Fibroblast of lung (primary cell): ENCODE measurements at places on chromosomes 1 and 21. TPM values are rescaled to one million over a fixed set of nuclear protein-coding genes. Genes with fewer than 3 reads are reported as not detected.

The DMBX1 gene
- total RNA-seq, result not detected in 2 replicates

The VSIG8 gene
- total RNA-seq, result under 0.01 TPM in 2 replicates

The SMYD2 gene
- 20.3 and 23.3 TPM in 2 replicates for total RNA-seq

The KRTAP21-3 gene
- total RNA-seq, result not detected in 2 replicates

The ACTL8 gene
- total RNA-seq, result not detected in 2 replicates

The FMO2 gene
- 104 and 125 TPM in 2 replicates for total RNA-seq

The CADM3 gene
- total RNA-seq, result 2.1 TPM in 1 of 2 replicates, not detected in the other

The LRRC71 gene
- not detected in 2 replicates for total RNA-seq

The KCNJ10 gene
- not detected in 2 replicates for total RNA-seq

The LCE1A gene
- not detected in 2 replicates for total RNA-seq

The REN gene
- total RNA-seq, result 0.17 TPM in 1 of 2 replicates, not detected in the other

The FMO4 gene
- 4.6 and 7.3 TPM in 2 replicates for total RNA-seq

The RYR2 gene
- total RNA-seq, result 0.17 and 0.51 TPM in 2 replicates

The ZMYM1 gene
- 18.5 and 19.0 TPM in 2 replicates for total RNA-seq

The F13B gene
- total RNA-seq, result not detected in 2 replicates

The VAV3 gene
- total RNA-seq, result under 0.01 TPM in 1 of 2 replicates, not detected in the other

The FOXD2 gene
- 0.51 and 0.83 TPM in 2 replicates for total RNA-seq

The BACE2 gene
- total RNA-seq, result 31.5 and 33.4 TPM in 2 replicates
